Adrenal gland (tissue), 19 donors: ENCODE measurements at places on chromosomes 11 and 22. TPM values are rescaled to one million over a fixed set of nuclear protein-coding genes. Genes with fewer than 3 reads are reported as not detected.

DNA sequence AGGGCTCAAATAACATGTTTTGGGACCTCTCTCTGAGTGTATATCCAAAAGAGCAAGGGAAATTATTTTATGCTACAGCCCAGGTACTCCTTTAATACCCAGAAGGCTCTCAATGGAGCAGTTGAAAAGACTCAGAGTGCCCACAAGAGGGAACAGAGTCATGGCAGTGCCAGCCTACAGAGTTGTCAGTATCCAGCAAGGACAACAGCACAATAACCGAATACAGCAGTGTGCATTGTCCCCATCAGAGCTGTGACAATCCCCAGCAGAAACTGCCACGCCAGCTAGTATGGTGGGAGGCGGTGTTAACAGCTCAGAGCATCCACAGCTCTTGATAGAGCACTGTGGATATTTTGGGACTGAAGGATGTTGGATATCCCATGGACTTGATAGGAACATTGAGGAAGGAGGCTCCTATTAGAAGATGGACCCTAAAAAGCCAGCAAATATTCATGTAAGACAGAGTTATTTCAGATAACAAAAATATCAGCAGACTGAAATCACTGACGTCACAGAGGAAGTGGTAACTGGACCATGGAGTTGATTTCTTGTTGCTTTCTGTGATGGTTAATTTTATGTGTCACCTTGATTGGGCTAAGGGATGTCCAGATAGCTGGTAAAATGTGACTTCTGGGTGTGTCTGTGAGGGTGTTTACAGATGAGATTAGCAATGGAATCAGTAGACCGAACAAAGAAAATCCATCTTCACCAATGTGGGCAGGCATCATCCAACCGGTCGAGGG is 17.7 kb upstream of the PAFAH1B2 start:
- H3K27ac ChIP-seq, result no peak overlapping the region
- H3K27me3 ChIP-seq, result no peaks in the 10 kb centered on the region
- H3K36me3 ChIP-seq, result no peaks in the 10 kb centered on the region
- no peak for DNase-seq

DNA sequence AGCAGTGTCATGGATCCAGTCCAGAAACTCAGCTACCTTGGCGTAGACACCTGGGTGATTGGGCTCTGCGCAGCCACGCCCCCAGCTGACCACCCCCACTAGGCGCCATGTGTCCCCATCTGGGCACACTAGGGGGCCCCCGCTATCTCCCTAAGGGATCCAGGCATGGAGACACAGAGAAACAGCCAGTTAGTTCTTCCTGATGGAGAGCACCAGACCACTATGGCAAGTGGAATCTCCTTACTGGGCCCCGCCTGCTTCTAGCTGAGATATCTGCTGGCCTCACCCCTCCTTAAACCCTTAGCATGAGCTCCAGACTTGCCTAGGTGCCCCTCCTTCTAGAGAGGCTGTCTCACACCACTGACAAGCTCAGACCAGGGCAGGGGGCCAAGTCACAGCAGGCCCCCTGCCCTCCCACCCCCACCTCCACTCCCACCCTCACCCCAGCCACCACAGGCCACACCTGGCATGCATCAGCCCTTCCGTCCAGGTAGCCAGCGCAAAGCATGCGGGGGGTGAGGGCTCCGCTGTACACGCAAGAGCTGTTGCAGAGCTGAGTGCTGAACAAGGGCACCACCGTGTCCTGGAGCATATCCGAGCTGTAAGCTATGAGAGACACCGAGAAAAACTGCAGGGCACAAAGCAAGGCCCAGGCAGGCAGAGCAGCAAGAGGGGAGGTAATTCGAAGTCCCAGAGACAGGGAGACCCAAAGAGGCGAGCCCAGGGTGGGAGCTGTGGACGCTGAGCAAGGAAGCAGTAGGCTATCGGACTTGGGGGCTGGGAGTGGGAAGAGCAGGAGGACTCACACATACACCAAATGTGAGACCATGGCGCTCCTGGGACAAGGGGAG is 16.1 kb downstream of the TMPRSS5 start:
- H3K27ac ChIP-seq, result no peak overlapping the region
- no peaks in the 10 kb centered on the region for H3K36me3 ChIP-seq
- DNase-seq, result no peak
- no peak overlapping the region for H3K4me3 ChIP-seq

DNA sequence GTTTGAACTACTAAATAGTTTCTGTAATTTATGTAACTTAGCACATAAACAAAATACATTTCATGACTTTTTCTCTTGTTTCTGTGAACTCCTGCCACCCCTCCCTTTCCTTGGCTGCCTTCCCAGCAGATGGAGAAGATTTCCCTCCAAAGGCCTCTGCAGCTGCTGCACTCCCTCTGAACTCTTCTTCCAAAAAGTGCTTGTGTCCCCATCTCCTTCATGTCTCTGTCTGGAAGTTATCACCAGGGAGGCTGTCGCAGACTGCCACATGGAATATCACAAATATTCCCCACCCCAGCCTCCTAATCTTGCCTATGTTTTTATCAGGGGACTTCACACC is 1068.3 kb downstream of the OPCML start:
- H3K36me3 ChIP-seq, result no peaks in the 10 kb centered on the region
- H3K27me3 ChIP-seq, result no peaks in the 10 kb centered on the region
- DNase-seq, result no peak
- H3K4me1 ChIP-seq, result no peaks in the 10 kb centered on the region
- H3K27ac ChIP-seq, result no peak overlapping the region
- H3K4me3 ChIP-seq, result no peak overlapping the region

DNA sequence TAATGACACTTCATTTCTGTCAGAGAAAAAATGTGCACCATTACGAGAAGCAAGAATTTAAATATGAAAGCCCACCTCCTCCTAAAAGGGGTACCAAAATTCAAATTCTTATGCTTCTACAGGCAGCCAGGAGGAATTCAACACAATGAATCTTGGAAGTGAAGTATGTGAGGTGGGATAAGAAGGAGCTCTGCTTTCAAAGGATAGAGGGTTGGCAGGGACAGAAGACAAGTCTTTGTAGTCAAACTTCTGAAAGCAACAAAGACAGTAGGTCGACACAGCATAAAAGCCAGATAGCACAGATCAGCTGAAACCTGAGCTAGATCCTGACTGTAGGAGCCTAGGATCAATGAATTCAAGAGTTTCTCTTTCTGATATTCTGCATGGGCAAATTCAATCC is 17.4 kb downstream of the NARS2 start:
- no peak overlapping the region for H3K4me3 ChIP-seq
- H3K4me1 ChIP-seq, result peaks cover 23% of the 10 kb centered on the region
- DNase-seq, result no peak
- no peaks in the 10 kb centered on the region for H3K36me3 ChIP-seq
- no peak overlapping the region for H3K27ac ChIP-seq

DNA sequence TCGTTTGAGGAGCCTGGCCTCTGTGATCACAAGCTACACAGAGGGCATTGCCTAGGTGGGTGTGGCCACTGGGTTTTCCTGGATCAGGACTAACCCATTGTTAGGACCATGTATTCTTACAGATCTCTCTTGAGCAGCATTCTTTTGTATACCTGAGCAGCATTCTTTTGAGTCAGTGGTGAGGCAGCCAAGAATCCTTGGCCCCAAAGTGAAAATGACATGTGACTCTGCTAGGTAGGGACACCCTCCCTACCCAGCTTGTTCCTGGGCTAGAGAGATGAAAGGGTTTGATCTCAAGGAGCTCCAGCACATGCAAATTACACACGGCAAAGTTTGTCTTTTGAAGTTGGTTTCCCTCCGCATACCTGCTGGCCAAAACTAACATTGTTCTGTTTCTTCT is 55.0 kb upstream of the HORMAD2 start:
- peaks cover 19% of the 10 kb centered on the region for H3K4me1 ChIP-seq
- H3K36me3 ChIP-seq, result no peaks in the 10 kb centered on the region
- H3K27me3 ChIP-seq, result no peaks in the 10 kb centered on the region
- no peak for DNase-seq

- peaks cover 16% of the 10 kb centered on the region for H3K27me3 ChIP-seq
- H3K4me3 ChIP-seq, result no peak overlapping the region
- H3K36me3 ChIP-seq, result no peaks in the 10 kb centered on the region
- no peak overlapping the region for H3K27ac ChIP-seq
Observed at GRCh38 chr22:38078046-38078840, 5.7 kb downstream of the SLC16A8 start.

GRCh38 chr11:26321516-26321915 is 10.4 kb upstream of the ANO3 start:
- no peak for DNase-seq
- no peaks in the 10 kb centered on the region for H3K27me3 ChIP-seq
- H3K27ac ChIP-seq, result no peak overlapping the region
- H3K4me3 ChIP-seq, result no peak overlapping the region

GRCh38 chr22:44549701-44550100 is 51.7 kb upstream of the RTL6 start:
- no peaks in the 10 kb centered on the region for H3K4me1 ChIP-seq
- no peak overlapping the region for H3K27ac ChIP-seq
- no peak overlapping the region for H3K4me3 ChIP-seq
- no peaks in the 10 kb centered on the region for H3K36me3 ChIP-seq

GRCh38 chr11:75492181-75492820 is 33.4 kb downstream of the GDPD5 start:
- no peak overlapping the region for H3K27ac ChIP-seq
- no peak for DNase-seq
- no peak overlapping the region for H3K4me3 ChIP-seq
- no peaks in the 10 kb centered on the region for H3K4me1 ChIP-seq
- H3K27me3 ChIP-seq, result no peaks in the 10 kb centered on the region

GRCh38 chr11:64239662-64240434 is 1.0 kb upstream of the FKBP2 start:
- peaks cover 39% of the 10 kb centered on the region for H3K4me1 ChIP-seq
- no peak for DNase-seq
- H3K4me3 ChIP-seq, result peak overlapping the region; percentile 99

DNA sequence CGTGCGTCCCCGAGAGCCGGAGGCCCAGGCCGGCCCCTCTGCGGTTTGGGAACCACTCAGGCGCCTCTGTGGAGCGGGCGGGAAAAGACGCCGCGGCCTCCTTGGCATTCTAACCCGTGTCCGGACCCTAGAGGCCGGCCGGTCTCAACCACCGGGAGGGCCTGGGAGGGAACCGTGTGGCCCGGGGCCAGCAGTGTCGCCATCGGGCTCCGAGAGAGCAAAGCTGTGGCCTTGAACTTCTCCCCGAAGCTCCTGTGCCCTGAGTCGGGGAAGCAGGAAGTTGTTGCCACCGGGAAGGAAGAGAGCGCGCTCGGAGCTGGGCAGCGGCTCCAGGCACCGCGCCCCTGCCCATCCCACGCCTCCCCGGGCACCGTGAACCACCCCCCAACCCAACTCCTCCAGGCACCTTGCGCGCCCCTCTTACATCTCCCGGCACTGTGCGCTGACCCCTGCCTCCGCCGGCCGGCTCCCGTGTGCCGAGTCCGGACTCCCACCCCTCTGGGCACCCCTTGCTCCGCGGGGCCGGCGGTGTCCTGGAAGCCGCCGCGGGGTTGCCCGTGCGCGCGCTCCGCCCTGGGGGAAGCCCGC is 80.0 kb upstream of the PPARA start:
- peaks cover 41% of the 10 kb centered on the region for H3K4me1 ChIP-seq
- H3K36me3 ChIP-seq, result no peaks in the 10 kb centered on the region
- peak overlapping the region; percentile 62 for H3K4me3 ChIP-seq

GRCh38 chr11:75145972-75146519 is 4.9 kb upstream of the SLCO2B1 start:
- H3K27ac ChIP-seq, result no peak overlapping the region
- no peak for DNase-seq
- peaks cover 41% of the 10 kb centered on the region for H3K4me1 ChIP-seq
- H3K36me3 ChIP-seq, result no peaks in the 10 kb centered on the region
- H3K4me3 ChIP-seq, result no peak overlapping the region
- no peaks in the 10 kb centered on the region for H3K27me3 ChIP-seq

DNA sequence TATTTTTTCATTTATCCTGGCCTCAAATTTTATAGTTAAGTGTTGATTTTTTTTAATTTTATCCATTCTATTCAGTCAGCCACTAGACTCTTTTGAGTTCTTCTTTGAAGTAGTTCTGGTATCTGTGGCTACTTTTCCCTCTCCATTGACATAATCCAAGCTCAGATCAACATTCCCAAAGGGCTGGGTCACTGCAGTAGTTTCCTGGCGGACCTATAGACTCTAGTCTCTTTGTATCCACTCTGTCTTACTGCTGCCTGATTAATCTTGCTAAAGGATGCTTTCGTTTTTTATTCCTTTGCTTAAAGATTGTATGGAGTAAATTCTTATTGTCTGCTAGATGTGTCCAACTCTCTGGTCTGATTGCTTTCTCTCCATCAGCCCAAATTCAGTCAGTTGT is 87.6 kb downstream of the UVRAG start:
- no peaks in the 10 kb centered on the region for H3K36me3 ChIP-seq
- H3K4me3 ChIP-seq, result no peak overlapping the region
- no peaks in the 10 kb centered on the region for H3K27me3 ChIP-seq

DNA sequence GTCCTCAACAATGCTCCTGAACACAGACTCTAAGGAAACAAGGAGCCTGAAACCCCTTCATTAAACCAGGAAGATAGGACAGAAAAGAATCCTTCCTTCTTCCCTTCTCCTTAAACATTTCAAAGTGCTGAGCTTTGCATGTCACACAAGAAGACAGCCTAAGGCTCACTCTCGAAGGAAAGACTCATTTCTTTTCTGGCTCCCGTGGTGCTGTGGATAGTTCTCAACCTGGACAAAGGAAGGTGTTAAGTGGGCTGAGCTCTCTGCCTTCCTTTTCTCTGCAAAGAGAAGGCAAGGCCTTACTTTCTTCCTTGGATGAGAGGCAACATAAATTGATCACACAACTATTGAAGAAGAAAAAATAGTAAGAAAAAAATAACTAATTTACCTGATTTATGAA is 452.4 kb upstream of the DDI1 start:
- H3K4me1 ChIP-seq, result peaks cover 15% of the 10 kb centered on the region
- H3K27ac ChIP-seq, result no peak overlapping the region
- no peaks in the 10 kb centered on the region for H3K36me3 ChIP-seq
- no peak overlapping the region for H3K4me3 ChIP-seq
- no peak for DNase-seq

DNA sequence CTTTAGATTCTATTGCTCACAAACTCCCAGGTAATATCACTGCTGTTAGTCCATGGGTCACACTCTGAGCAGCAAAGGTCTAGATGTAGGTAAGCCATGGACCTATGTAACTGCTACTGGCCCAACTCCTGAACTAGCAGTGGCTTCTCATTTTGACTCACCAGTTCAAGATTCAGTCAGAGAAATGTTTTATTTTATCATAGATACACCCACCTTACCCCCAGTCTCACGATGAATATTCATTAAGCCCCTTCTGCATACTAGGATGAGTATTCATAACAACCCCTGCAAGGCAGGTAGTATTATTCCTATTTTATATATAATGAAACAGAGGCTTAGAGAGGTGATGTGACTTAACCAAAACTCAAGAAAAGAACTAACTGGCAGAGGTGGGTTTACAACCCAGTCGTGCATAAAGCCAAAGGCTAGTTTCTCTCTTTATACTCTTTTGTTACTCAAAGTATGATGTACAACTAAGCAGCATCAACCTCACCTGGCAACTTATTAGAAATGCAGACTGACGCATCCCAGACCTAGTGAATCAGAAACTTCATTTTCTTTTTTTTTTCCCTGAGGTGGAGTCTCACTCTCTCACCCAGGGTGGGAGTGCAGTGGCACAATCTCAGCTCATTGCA is 957.6 kb upstream of the CCDC90B start:
- no peaks in the 10 kb centered on the region for H3K36me3 ChIP-seq
- H3K27ac ChIP-seq, result no peak overlapping the region
- DNase-seq, result no peak
- peaks cover 24% of the 10 kb centered on the region for H3K4me1 ChIP-seq

LRP4 gene
- 13.3 TPM for total RNA-seq

SCGB2A2 gene
- not detected for total RNA-seq

DCDC1 gene
- not detected for total RNA-seq

OR2AG2 gene
- total RNA-seq, result not detected

APOA4 gene
- total RNA-seq, result 1.1 TPM

DERL3 gene
- not detected for total RNA-seq

MYEOV gene
- 0.32 TPM for total RNA-seq
